ENCODE measurements at places on chromosomes 13 and 19. TPM values are rescaled to one million over a fixed set of nuclear protein-coding genes. Genes with fewer than 3 reads are reported as not detected.

DNA sequence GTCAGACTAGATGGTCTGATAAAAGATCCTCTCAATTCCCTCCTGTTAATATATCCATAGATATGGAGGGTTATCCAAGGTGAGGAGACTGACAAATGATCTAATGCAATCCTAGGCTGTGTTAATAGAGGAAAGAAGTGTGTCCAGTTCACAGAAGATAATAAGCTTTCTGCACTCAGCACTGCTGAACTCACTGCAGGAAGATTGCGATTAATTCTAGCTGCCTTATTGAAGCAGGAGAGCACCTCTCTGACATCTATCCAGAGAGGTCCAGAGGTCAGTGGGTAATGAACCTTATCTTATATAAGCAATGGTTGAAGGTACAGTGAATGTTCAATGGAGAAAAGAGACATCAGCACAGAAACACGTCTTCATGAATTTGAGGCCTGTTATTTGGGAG lies 75.9 kb upstream of the SLC10A2 start:
- DNase-seq: no peak

FXYD1 gene
- 0.46 TPM for total RNA-seq

DNA sequence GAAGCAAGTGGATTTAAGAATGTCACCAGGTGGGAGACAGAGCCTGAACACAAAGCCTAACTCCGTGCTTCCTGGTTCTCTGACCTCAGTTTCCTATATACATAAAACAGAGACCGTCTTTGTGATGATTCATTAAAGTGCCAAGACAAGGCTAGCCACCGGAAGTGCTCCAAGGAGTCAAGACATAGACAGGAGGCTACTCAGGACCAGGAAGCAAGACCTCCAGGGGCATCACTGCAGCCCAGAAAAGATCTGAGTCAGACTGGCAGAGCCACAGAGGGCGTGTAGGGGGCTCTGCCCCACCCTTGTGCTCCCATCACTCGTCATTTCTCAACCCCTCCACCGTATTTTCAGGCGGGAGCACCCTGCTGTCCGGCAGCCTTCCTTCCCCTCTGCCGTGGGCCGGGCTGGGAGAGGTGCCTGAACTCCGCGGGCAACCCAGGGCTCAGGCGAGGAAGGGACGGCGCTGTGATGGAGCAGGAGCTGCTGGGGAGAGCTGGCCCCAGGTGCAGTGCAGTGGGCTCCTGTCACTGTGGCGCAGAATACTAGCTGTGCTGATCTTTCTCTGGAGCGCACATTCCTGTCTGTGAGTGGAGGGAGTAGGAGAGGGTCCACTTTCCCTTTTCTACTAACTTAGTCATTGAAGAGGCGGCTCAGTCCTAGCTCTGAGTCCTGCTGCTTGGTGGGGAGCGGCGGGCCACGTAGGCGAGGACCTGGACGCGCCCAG lies 134.7 kb upstream of the GPR12 start:
- DNase-seq: no peak

CD79A gene
- total RNA-seq: 0.11 TPM

DNA sequence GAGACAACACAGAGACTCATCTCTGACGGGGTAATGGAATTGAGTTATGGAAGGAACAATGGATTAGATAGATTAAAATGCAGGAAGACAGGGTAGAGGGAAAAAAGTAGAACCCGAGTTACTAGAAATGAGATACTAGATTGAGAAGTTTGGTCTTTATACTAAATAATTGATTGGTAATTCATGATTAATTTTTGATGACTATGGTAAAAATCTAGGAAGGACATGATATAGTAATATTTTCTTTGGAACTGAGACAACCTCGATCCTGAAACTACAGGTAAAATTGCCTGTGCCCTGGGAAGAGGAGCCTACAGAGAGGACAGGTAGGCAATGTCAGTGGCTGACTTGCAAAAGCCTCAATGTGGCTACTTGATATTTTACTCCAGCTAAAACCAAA lies 188.4 kb upstream of the GPC6 start:
- no peak for DNase-seq

Measured in neural progenitor cell (in vitro differentiated cells).